ENCODE measurements at places on chromosomes 11 and 22. TPM values are rescaled to one million over a fixed set of nuclear protein-coding genes. Genes with fewer than 3 reads are reported as not detected.

Gene NPAS4
- total RNA-seq, result not detected

Gene SCGB2A2
- total RNA-seq, result not detected

Gene LIF
- total RNA-seq, result 84.0 TPM

Gene RNF169
- 18.2 TPM for total RNA-seq

Gene TMA7B
- total RNA-seq, result not detected

Gene RAB39A
- 0.10 TPM for total RNA-seq

Gene APOBEC3C
- 8.0 TPM for total RNA-seq

Gene RAB38
- total RNA-seq, result 12.3 TPM

- no peak for DNase-seq
Measured at GRCh38 chr22:32570501-32570900, 95.9 kb downstream of the FBXO7 start.

- DNase-seq, result no peak
Measured at GRCh38 chr22:37178350-37179125, 9.5 kb downstream of the C1QTNF6 start.

- DNase-seq, result peak; percentile 42
Measured at GRCh38 chr22:45441138-45441537, 27.6 kb downstream of the RIBC2 start.

DNA sequence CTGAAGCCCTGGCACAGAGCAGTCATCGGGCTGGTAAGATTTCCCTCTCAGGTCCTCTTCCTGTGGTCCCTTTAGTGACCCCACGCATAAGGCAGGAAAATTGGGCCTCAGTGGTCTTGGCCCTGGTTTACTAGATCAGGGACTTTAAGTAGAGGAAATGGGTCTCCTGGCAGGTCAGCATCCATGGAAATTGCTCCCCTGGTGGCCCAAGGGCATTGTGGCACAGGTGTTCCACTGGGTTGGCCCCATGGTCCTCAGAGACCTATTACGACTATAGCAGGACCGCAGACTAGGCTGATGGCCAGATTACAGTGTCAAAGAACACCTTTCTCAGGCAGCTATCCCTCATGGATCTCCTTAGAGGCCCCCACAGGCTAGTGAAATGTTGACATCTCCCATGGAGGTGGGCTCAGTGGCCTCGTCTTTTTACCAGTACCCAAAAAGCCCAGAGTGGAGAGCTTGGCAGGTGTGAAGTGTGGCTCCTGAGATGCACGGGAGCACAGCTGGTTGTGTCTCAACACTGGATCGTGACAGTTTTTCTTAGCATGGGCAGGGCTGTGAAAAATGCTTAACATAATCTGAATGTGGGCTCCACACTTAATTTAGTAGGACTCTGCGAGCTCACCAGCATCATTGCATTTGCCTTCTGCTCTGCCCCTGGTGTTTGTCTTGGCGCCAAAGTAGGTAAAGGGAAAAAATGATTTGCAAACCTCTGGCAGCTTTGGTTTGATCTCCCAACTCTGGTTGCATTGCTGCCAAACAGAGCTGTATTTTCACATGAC lies 74.2 kb downstream of the ZBTB16 start:
- DNase-seq, result no peak

- DNase-seq, result peak; percentile 82
Measured at GRCh38 chr11:18005376-18006129, 7.3 kb downstream of the SERGEF start.

GRCh38 chr11:120116966-120117365 lies 20.9 kb downstream of the TRIM29 start:
- DNase-seq, result no peak

DNA sequence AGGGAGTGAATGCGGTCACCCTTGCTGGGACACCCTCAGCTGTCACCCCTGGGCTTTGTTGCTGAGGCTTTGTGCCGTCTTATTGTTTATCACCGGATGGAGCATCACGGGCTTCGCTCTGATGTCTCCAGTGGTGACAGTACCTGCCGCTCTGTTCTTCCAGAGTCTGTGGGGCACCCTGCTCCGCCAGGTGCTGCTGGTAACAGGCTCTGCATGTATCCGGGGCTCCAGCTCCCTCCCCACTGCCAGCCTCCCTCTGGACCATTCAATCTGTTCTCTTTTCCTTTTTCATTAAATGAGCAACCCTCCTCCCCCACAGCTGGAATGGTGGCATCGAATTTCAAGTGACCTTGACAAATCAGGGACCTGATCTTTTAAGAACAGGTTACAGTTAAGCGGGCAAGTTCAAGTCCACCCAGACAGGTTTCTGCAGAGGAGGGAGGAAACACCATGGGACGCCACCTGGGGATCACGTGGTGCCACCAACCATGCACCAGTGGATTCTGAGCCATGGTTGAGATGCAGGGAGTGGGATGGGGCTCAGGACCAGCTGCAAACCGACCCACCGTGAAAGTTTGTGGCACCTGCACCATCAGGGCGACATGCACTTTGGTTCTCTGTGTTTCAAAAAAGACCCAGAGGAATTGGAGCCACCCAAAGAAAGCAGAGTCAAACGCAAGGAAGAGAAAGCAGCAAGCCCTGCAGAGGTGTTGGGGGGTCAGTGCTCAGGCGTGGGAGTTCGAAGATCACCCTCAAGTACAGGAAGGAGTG lies 89.3 kb downstream of the BCR start:
- no peak for DNase-seq

DNA sequence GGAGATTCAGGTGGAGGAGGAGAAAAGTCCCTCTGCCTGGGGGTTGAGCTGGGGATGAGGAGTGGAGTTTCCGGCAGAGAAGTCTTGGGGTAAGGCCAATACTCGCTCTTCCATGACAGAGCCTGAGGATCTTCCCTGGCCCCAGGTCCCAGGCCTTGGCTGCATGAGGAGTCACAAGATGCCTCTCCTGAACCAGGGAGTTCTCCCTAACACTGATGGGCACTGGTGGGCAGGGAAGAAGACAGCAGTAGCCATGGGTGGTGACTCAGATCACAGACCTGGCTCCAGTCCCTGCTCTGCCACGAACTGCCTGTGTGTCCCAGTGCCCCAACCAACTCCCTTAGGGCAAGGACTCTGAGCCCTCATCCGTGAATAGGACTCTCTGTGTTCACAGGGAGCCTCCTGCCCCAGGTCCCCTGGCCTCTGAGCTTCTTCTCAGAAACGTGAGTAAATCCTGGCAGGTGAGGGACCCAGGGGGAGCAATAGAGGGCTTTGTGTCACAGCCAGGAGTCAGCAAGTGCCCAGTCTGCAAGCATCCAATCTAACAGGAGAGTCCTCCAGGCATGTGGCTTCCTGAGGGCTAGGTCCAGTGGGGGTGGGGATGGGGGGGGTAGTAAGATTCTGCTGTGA lies 45.5 kb upstream of the FTH1 start:
- peak; percentile 94 for DNase-seq

DNA sequence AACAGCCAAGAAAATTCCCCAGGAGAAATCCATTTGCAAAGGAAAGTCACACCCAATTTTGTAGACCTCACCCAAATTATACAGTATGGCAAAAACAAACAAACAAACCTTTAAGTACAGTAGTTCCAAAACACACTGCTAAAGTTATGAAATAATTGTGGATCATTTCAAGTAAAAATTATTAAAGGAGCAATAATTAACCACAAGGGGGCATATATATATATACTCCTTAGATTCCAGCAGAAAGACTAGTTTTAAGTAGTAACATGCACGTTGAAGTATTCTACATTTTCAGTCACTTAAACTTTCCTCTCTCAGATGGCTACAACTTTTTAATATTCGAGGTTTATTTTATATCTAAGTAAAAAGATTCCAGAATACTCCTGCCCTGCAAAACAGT lies 26.8 kb downstream of the RNF141 start:
- DNase-seq, result peak; percentile 9

DNA sequence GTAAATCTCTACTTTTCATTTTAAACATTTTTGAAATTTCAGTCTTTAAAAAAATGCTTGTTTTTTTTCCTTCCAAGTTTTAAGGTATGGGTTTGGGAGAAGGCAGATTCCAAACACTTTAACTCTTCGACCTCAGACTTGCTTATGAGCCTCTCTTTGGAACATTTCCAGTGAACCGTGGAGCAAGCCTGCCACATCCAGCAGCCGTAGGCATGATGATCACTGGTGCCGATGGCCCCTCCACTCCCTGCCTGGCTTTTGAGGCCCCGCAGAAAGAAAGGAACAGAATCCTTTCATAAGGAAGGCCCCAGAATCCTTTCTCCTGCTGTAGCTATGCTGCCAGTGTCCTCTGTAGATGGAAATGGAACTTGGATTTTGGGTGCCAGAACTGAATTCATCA lies 50.7 kb downstream of the BMAL1 start:
- peak; percentile 53 for DNase-seq

DNA sequence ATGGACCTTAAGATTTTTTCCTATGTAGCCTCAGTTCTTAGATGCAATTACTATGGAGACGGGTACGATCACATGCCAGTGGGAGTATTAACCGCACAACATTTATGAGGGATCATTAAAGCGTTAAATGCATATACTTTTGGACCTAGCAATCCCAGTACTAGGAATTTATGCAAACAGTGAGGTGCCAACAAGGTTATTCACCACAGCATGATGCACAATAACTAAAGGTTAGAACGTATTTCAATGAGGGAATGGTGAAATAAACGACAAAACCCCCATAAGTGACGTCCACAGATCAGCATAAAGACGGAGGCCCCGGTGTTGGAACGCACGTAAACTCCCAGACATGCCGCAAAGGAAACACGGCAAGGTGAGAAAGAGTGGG lies 539 bp downstream of the SIRT3 start:
- peak; percentile 29 for DNase-seq

- DNase-seq, result no peak
Measured at GRCh38 chr11:116148645-116149044, 624.1 kb downstream of the BUD13 start.

GRCh38 chr22:43305806-43306205 lies 37.4 kb downstream of the SCUBE1 start:
- no peak for DNase-seq

DNA sequence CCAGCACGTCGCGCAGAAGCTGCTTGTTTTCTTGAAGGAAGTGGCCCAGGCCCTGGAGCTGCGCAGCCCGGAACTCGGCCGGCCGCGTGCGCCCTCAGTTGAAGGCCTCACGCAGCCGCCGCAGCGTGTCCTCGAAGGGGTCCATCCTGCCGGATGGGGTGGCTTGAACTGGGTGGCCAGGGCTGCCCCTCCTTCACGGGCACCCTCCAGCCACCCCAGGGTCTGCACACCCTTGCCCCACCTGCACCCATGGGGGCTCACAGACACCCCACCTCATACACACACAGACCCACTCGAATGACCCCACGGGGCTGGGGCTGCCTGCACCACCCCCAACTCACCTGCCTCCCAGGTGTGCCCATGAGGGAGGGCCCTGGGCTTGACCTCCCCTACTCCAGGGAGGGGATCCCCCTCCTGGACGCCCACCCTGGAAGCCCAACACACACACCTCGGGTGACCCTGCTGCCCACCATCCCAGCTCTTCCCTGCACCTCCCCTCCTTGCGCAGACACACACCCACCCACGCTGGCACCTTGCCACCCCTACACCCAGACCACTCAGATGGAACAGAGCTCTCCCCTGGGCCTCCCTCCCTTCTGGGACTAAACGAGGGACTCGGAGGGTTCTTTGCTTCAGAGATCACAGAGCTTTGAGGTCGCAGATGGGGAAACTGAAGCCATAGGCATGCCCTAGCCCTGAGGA lies 6.8 kb downstream of the ALDH3B2 start:
- no peak for DNase-seq

- DNase-seq, result no peak
Measured at GRCh38 chr22:22327723-22328122, 83.1 kb downstream of the VPREB1 start.

DNA sequence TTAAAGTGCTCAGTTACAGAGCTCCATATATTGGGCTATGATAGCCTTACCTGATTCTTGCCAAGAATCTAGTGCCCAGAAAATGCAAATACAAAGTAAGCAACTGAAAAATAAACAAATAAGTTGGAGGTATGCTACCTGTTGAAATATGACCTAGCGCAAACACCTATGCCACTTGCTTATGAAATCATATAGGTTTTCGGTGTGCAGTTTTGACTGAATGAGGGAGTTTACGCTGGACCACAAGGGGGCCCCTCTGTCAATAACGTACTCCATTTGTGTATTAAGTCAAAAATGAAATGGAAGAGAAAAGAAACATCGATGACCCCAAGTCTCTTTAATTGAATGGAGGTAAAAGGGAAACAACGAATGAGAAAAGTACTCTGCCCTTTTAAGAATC lies 84.9 kb upstream of the TRIM77 start:
- no peak for DNase-seq

- DNase-seq, result no peak
Measured at GRCh38 chr11:11171854-11172253, 181.2 kb downstream of the CSNK2A3 start.

All from renal cortical epithelial cell (primary cell).